ENCODE measurements at places on chromosomes 6 and 20. TPM values are rescaled to one million over a fixed set of nuclear protein-coding genes. Genes with fewer than 3 reads are reported as not detected.

FOXQ1 gene
- total RNA-seq: 97.7 TPM

DNA sequence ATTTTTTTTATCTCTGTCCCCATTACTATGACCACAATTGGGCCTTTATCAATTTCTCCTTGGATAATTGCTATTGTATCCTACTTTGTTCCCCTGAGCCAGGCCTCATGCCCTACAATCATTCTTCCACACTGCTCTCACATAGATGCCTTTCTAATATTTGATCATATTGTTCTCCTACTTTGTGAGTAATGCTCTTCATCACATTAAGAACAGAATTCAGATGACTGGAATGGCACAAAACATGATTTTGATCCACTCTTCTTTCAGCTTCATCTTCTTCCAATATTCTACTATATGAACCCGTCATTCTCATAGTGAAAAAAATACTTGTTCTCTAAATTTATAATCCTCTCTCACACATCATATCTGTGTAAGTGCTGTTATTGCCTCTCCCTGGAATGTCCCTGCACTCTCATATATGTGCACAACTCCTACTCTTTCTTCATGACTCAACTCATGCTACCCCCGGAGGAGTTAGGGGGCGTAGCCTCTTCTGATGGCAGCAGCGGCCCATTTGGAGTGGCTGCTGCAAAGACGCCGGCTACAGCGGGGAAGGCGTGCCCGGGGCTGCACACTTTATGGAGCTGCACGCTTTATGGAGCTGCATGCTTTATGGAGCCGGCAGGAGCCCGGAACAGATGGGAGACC is 25.3 kb upstream of the HACE1 start:
- DNase-seq: no peak
- H3K27me3 ChIP-seq: no peaks in the 10 kb centered on the region
- no peak overlapping the region for H3K27ac ChIP-seq
- H3K36me3 ChIP-seq: no peaks in the 10 kb centered on the region
- H3K4me3 ChIP-seq: no peak overlapping the region

DNA sequence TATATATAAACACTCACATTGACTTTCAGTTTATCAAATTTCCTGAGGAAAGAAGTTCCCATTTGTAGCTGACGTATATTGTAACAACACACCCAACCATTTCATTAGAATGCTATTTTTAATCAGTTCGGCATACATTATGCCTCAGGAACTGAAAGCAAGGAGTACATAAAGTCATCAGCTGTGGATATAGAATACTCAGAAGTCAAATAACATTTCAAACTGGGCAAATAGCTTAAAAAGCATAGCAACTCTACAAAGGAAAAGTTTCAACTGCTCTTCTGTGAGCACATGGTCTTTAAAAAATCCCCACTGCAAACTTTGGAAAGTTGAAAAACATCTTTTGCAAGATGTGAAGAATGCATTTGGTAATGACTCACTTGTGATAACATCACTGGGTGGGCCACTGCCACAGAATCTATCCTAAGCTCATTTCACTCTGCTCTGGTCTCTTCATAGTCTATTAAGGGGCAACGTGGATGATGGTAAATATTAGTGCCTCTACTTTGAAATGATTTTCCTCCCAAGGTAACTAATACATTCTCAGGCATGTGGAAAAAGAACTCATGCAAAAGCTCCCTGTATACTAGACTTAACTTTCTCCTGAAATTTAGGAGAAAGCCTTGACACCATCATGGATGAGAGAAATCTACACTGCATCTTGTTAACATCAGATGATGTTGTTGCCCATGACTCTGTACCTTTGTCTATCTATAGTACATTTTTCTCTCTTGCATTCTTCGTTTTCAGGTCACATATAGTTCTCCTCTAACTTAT is 49.2 kb downstream of the FYN start:
- peak overlapping the region; percentile 45 for H3K27ac ChIP-seq
- H3K4me1 ChIP-seq: peaks cover 26% of the 10 kb centered on the region
- peak; percentile 57 for DNase-seq
- H3K27me3 ChIP-seq: no peaks in the 10 kb centered on the region
- no peak overlapping the region for H3K4me3 ChIP-seq

ULBP3 gene
- total RNA-seq: not detected

DNA sequence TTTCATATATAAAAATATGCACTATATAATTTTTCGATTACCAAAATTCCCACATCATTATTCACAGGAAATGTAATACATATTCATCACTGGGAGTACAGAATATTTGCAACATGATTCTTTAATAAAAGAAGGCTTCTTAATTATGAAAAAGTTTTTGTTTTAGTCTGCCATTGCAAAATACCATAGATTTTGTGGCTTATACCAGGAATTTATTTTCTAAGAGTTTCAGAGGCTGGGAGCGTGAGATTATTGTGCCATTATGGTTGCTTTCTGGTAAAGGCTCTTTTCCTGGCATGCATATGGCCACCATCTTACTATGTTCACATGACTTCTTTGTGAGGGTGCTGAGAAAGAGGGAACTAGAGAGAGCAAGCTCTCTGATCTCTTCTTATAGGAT is 306.9 kb upstream of the ADGRB3 start:
- H3K36me3 ChIP-seq: no peaks in the 10 kb centered on the region
- H3K27me3 ChIP-seq: no peaks in the 10 kb centered on the region
- DNase-seq: no peak
- no peaks in the 10 kb centered on the region for H3K4me1 ChIP-seq
- no peak overlapping the region for H3K4me3 ChIP-seq

TULP1 gene
- not detected for total RNA-seq

SLC22A16 gene
- 0.92 TPM for total RNA-seq

DNA sequence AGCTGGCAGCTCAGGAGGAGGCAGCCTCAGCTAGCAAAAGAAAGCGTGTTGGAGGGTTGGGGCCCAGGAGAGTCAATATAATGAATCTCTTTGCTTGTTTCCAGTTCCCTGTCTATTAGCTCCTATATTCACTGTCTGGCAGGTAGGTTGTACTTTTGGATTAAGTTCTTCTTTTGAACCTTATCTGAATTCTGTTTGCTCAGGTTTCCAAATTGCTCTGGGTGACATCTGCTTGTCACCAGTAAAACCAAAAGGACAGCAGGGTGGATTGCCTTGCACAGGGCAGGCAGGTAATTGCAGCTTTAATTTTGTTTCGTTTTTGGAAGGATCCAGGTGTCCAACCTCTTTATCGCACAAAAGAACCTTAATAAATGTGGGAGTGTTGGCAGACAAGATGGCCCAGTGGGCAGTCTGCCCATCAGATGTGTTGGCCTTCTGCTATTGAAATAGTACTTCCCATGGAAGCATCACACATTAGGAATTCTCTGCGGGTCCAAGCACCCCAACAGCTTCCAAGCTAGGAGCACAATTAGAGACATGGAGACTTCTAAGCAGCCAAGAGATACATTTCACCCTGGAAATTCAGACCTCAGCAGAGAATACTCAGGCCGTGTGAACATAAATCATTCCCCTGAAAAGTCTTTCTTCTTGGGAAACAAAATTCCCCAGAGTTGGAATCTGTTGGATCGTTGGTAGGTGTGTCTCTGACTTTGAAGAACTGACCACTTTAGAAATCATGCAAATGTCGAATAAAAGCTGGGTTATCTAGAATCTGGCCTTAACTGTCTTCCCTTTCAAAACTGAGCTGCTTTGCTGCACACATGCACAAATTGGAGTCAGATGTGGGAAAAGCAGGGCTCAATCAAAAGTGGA is 286.9 kb upstream of the BMP2 start:
- no peaks in the 10 kb centered on the region for H3K36me3 ChIP-seq
- no peaks in the 10 kb centered on the region for H3K27me3 ChIP-seq
- no peak for DNase-seq
- H3K27ac ChIP-seq: no peak overlapping the region
- H3K4me3 ChIP-seq: no peak overlapping the region

- DNase-seq: no peak
- no peak overlapping the region for H3K4me3 ChIP-seq
- no peaks in the 10 kb centered on the region for H3K4me1 ChIP-seq
These were observed 27.4 kb downstream of the KCNQ5 start for GRCh38 chr6:72649032-72649984.

GRCh38 chr6:41939176-41939847 is 2.3 kb downstream of the CCND3 start:
- peak overlapping the region; percentile 90 for H3K27ac ChIP-seq
- peaks cover 34% of the 10 kb centered on the region for H3K36me3 ChIP-seq
- DNase-seq: peak; percentile 61
- H3K4me1 ChIP-seq: peaks cover 58% of the 10 kb centered on the region

DNA sequence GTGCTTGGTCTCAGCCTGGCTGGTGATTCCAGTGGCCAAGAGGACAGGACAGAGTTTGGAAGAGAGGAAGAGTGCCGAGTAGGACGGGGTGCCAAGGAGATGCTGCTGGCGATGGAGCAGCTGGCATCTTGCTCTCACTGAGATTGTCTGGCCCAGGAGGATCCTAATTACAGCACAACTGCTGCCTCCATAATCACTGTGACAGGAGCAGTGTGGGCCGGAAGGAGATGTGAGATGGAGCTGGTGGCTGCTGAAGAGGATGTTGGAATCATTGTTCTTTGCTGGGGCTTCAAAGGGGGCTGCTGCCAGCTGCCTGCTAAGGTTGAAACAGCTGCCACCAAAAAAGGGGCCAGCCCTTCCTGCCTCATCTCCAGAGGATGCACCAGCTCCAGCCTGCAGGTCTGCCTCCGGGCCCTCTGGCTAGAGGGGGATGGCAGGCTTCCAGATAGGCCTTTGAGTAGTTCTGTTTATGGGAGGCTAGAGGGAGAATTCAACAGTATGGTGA is 214.4 kb downstream of the RNF144B start:
- H3K27me3 ChIP-seq: no peaks in the 10 kb centered on the region
- peak; percentile 16 for DNase-seq
- no peak overlapping the region for H3K27ac ChIP-seq
- H3K36me3 ChIP-seq: no peaks in the 10 kb centered on the region
- peaks cover 3% of the 10 kb centered on the region for H3K4me1 ChIP-seq

DNA sequence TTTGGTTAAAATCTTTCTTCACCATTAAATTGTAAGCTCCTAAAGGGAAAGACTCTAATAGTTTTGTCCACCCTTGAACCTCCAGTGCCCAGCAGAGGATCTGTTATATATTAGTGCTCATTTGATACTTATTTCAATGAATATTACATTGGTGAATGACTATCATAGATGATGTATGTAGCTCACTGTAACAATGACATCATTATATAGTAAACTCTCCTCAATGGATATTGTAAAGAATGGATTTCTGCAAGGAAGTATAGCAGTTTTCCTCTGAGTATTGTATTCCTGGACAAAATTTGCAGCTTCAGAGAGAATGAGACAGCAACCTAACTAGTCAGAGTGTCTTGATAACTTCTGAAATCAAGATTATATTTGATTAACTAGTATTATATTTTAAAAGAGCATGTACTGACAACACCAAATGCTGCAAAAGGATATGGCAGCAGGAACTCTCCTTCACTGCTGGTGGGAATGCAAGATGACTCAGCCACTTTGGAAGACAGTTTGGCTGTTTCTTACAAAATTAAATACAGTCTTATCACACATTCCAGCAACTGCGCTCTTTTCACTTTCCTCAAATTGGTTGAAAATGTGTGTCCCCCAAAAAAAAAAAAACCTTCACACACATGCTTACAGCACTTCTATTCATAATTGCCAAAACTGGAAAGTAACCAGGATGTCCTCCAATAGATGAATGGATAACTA is 189.8 kb upstream of the OPRM1 start:
- H3K36me3 ChIP-seq: no peaks in the 10 kb centered on the region
- no peak for DNase-seq
- H3K4me1 ChIP-seq: no peaks in the 10 kb centered on the region
- H3K27me3 ChIP-seq: no peaks in the 10 kb centered on the region

GRCh38 chr6:47919875-47920274 is 138.0 kb downstream of the OPN5 start:
- no peak for DNase-seq
- no peaks in the 10 kb centered on the region for H3K27me3 ChIP-seq
- H3K27ac ChIP-seq: no peak overlapping the region
- no peaks in the 10 kb centered on the region for H3K4me1 ChIP-seq
- no peaks in the 10 kb centered on the region for H3K36me3 ChIP-seq
- no peak overlapping the region for H3K4me3 ChIP-seq

DNA sequence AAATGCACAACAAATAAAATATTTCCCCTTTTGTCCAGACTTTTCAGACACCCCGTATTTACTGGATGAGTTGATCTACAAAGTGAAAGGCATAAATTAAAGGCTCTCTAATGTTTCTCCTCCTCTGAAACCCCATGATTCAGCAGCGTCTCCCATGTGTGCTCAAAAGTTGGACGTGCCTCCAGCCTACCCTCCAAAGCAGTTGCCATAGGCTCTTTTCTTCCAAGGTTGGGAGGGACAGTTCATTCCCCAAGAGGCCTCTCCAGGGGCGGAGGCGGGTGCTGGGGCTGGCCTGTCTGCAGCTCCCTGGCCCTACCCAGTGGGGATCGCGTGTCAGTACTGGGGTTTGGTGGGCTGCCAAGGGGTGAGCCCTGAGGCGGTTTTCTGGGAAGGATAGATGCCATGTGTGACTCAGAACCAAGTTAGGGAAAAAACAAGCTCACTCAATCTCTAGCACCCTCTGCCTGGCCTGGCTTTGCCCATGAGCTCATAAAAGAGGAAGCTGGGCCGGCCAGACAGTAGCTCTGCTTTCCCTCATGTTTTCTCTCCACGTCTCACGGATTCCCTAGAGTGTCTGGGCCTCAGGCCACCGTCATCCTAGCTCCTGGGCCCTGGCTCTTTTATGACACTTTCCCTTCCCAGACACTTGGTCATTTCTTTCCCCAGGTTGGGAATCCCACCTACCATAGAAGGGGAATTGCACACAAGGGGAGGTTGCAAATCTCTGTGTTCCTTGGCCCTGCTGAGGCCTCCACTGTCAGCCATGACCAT is 8.0 kb upstream of the IER3 start:
- peaks cover 54% of the 10 kb centered on the region for H3K4me1 ChIP-seq
- no peaks in the 10 kb centered on the region for H3K36me3 ChIP-seq
- H3K27me3 ChIP-seq: no peaks in the 10 kb centered on the region
- H3K4me3 ChIP-seq: no peak overlapping the region
- H3K27ac ChIP-seq: peak overlapping the region; percentile 82

GRCh38 chr20:32709632-32710121 is 33.6 kb downstream of the COMMD7 start:
- H3K27me3 ChIP-seq: no peaks in the 10 kb centered on the region
- no peaks in the 10 kb centered on the region for H3K4me1 ChIP-seq
- no peak overlapping the region for H3K4me3 ChIP-seq
- peaks cover 52% of the 10 kb centered on the region for H3K36me3 ChIP-seq
- H3K27ac ChIP-seq: no peak overlapping the region
- no peak for DNase-seq

- H3K36me3 ChIP-seq: peaks cover 28% of the 10 kb centered on the region
- H3K4me3 ChIP-seq: no peak overlapping the region
- no peaks in the 10 kb centered on the region for H3K27me3 ChIP-seq
- H3K27ac ChIP-seq: no peak overlapping the region
- no peak for DNase-seq
These were observed 4.7 kb downstream of the CDKAL1 start for GRCh38 chr6:20538907-20539306.

ADTRP gene
- 18.7 TPM for total RNA-seq

ISM1 gene
- not detected for total RNA-seq

DNA sequence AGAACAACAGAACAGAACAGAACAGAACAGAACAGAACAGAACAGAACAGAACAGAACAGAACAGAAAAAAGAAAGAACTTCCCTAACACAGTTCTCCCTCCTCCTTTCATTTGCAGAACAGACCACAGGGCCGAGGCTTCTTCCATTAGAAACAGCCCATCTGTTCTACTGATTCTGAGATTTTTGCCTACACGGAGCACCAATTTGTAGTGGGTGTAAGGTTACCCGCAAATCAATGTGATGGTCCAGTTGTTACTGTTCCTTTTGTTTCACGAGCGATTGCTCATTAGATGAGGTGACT is 734 bp upstream of the OGFRL1 start:
- H3K27me3 ChIP-seq: no peaks in the 10 kb centered on the region
- no peaks in the 10 kb centered on the region for H3K36me3 ChIP-seq
- no peak for DNase-seq
- peak overlapping the region; percentile 81 for H3K27ac ChIP-seq
- H3K4me1 ChIP-seq: peaks cover 37% of the 10 kb centered on the region
